ENCODE measurements at places on chromosomes 12 and 14.

DNA sequence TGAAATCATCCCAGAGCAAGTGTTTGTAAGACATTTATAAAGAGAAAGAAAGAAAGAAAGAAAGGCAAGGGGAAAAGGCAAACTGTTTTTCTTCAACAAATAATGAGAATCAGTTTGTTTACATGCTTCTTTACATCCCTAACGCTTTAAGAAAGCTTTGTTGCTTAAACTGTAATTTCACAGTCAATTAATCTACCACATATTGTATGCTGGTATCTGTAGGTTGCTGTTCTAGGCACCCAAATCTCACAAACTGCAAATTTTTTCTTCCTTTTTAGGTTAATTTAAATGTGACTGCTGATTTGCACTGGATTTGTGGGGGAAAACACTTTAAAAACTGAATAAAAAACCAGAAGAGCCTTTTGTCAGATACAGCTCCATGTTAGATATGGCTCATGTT lies 384.2 kb downstream of the ATP23 start:
- no peak for DNase-seq

- DNase-seq = no peak
Measured at GRCh38 chr14:71117839-71118743, 210.8 kb downstream of the PCNX1 start.

DNA sequence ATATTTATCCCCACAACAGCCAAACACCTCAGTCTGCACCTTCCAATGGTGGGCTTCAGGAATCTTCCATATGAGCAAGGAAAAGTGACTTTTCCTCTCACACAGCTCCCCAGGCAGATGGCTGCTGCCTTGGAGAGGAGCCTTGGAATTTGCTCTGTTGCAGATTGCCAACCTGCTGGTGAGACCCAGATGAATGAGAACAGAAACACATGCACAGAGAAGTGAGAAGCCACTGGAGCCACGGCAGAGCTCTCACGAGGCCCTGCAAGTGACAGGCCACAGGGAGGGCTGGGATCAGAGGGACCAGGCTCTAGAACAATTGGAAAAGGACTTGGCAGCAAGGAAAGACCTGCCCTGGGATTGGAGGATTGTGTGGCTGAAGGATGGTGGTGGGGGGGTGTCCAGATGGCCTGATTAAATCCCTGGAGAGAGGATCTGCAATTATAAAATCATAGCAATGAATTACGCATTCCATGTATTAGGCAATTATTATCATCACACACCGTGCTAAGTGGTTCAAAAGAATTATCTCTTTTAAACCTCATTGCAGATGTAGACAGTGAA lies 84.9 kb upstream of the PWP1 start:
- no peak for DNase-seq

- no peak for DNase-seq
Measured at GRCh38 chr12:117836476-117836875, 132.3 kb downstream of the KSR2 start.

- no peak for DNase-seq
Measured at GRCh38 chr14:26104717-26105116, 493.1 kb downstream of the NOVA1 start.

GRCh38 chr12:14993117-14993516 lies 20.3 kb downstream of the PDE6H start:
- DNase-seq = no peak

DNA sequence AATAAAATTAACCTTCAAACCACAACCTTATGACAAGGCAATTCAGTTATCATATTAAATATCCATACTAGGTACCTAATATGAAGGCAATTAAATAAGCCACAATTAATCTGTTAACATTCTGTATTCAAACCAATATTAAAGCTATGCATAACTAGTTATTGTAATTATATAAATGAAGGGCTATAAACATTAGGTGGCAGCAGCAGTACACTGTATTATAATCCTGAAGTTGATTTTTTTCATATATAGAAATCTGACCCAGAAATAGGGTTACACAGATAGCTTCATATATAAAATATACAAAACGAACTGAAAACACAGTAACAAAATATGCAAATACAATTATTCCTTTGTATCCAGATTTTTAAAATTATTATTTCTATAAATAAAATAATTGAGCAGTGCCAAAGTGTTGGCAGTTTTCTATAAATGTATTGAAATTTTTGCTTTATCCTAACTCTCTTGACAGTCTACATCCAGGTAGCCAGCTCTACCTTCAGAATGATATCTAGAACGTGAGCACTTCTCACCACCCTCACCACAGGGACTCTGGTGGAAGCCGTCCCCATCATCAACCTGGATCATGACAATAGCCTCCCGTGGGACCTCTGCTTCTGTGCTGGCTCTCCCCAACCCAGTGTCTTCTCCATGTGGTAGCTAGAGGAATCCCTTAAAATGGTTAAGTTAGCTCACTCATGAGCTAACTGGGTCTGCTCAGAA lies 136.2 kb downstream of the MED13L start:
- no peak for DNase-seq

DNA sequence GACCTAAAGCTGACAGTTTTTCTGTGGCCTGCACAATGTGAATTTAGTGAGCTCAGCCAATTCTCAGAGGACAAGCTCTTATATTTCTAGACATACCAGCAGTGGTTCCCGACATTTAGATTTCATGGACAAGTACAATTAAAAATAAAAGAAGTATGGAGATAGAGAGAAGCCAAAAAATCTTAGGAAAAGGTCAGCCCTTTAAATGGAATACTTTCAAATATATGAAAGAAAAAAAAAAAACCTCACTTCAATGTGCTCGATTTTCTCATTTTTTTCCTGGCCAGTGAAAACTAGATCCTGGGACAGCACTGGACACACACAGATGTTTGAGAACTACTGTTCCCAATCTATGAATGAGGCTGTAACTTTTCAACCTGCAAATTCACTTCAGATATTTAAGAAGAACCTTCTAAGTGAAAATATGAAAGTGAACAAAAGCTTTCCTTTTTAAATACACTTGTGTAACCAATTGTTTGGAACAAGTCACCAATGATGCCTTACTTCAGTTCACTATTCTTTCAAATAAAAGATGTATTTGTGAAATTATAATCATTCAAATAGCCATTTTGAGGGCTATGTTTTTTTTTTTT lies 109.4 kb downstream of the SLC38A1 start:
- DNase-seq = no peak

- no peak for DNase-seq
Measured at GRCh38 chr12:108483213-108484059, 31.6 kb upstream of the FICD start.

- no peak for DNase-seq
Measured at GRCh38 chr12:131783915-131784541, 44.2 kb upstream of the MMP17 start.

DNA sequence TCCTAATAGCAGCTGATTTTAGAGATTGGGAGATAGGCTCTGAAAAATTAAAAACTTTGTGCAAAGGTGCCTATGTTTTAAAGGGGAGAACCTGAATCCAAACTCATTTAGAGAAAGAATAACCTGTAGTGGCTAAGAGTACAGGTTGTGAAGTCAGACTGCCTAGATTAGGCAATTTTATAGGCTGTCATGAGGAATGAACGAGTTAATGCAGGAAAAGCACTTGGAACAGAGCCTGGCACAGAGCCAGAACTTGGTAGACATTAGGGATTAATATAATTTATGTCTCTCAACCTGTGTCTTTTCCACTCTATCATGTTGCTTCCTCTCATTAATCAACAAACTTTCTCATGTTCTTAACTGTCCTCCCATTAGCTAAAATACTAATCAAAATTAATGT lies 98.1 kb downstream of the WIF1 start:
- DNase-seq = no peak

DNA sequence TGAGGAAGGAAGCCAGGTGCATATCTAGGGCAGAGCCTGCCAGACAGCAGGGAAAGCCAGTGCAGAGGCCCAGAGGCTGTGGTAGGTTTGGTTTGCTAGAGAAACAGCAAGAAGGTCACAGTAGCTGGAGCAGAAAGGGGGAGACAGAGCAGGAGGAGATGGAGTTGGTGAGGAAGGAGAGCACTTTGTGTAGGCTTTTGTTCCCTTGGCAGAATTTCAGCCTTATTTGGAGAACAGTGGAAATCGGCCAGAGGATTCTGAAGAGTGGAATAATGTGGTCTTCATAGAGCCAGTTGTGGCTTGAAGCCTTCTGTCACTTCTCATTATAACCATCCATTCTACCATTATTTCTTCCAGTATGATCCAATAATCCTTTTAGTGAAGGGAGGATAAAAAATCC lies 212.9 kb upstream of the FAR2 start:
- no peak for DNase-seq

DNA sequence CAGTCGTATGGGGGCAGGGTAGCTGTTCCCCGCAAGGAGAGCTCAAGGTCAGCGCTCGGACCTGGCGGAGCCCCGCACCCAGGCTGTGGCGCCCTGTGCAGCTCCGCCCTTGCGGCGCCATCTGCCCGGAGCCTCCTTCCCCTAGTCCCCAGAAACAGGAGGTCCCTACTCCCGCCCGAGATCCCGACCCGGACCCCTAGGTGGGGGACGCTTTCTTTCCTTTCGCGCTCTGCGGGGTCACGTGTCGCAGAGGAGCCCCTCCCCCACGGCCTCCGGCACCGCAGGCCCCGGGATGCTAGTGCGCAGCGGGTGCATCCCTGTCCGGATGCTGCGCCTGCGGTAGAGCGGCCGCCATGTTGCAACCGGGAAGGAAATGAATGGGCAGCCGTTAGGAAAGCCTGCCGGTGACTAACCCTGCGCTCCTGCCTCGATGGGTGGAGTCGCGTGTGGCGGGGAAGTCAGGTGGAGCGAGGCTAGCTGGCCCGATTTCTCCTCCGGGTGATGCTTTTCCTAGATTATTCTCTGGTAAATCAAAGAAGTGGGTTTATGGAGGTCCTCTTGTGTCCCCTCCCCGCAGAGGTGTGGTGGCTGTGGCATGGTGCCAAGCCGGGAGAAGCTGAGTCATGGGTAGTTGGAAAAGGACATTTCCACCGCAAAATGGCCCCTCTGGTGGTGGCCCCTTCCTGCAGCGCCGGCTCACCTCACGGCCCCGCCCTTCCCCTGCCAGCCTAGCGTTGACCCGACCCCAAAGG lies 804 bp downstream of the GAPDH start:
- DNase-seq = peak; percentile 61

GRCh38 chr14:44988694-44989093 lies 26.7 kb downstream of the TOGARAM1 start:
- DNase-seq = peak; percentile 45

- DNase-seq = no peak
Measured at GRCh38 chr12:53786411-53786810, 34.6 kb upstream of the CISTR start.

- DNase-seq = no peak
Measured at GRCh38 chr12:132078190-132078589, 65.9 kb downstream of the DDX51 start.

DNA sequence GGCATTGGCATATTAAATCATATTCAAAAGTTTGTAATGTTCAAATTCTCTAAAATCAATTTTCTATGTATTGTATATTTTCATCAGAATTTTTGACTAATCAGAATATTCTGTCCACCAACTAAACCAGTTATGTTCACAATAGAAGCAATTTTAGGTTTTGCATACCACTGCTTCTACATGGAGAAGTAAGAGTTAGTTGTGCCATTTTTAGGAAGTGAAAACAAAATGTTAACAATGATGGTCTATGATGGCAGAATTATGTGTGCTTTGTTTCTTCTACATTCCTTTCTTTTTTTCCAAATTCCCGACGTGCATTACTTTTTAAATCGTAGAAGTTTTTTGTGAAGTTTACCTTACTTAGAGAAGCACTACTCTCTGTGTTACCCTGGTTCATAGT lies 29.5 kb downstream of the ABHD12B start:
- DNase-seq = no peak

GRCh38 chr14:95533391-95533821 lies 1.4 kb upstream of the GLRX5 start:
- DNase-seq = peak; percentile 66

- no peak for DNase-seq
Measured at GRCh38 chr12:21975293-21975692, 34.1 kb upstream of the ABCC9 start.

DNA sequence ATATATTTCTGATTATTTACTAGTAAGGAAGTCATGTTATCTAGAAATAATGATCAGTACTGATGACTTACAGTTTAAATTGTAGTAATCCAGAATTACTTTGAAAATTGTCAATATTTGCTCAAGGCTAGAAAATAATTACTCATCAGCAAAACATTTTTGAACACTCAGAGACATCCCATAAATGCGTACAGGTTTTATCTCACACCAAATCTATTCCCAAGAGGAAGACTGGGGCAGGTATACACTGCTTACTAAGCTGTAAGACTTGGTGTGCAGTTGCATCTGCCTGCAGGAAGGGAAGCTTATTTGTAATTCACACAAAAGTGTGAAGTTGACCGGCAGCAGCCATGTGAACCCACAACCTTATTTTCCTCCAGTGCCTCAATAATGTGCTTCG lies 146.4 kb downstream of the CCER1 start:
- DNase-seq = no peak

DNA sequence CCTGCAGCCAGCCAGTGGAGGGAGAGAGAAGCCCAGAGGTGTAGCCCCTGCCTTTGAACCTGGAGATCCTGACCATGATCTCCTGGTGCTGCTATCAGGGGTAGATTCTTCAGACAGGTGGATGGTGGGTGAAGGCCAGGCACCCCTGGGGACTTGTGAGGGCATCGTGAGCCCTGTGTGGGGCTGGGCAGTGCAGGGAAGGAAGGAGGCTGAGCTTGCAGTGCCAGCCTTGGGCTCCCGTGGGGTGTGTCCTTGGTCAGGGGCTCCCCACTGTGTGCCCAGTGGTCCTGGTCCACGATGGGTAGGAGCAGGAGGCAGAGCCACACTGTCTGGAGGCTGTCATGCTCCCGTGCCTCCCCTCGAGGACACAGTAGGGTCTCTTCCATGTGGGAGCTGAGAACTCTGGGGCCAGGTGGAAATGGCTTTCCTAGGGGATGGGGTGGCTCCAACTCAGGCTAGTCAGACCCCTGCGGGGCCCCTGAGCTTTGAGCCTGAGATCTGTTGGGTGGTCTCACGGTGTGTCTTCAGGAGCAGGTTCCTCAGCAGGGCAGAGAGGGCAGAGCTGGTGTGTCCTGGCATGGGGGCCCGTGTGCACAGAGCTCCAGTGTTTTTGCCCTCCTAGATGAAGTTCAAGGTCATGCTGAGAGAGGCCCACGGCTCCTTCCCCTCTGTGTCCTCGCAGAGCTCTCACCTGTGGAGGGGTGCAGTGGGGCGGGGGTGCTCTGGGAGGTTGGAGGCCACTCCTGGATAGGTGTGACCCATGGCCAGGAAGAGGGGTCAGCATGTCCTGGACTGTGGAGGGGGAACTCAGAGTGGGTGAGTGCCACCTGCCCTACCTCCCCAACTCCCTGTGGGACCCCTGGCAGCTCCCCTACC lies 25.0 kb downstream of the RTL1 start:
- no peak for DNase-seq
